Activated CD4-positive, alpha-beta T cell treated with anti-CD3 and anti-CD28 coated beads, Interleukin-2, amount 50 U/mL, for 4 hours (primary cell): ENCODE measurements at places on chromosomes 6 and 20.

DNA sequence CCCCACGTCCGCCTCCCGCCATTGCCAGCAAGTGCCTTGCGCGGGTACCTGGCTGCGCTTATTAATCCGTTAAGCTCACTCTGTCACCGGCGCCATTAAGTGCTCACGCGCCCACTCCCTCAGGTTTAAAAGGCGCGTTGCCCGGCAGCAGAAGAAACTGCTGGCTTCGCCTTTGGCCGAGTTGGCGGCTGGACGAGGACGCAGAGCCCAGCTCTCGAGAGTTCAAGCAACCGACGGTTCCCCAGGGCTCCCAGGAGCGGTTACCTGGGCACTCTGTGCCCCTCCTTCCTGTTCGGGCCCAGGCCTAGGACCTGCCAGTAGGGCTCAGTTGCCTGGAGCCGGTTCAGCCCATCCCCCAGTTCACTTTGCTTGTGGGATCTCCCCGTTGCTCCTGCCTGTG lies at the start of gene GGTLC1:
Gene GGTLC1 (minus strand): TSS at position 219 of the 400 bp plus-strand sequence. CDS start 2,168 bp downstream, outside the sequence.
- DNase-seq, result no peak

DNA sequence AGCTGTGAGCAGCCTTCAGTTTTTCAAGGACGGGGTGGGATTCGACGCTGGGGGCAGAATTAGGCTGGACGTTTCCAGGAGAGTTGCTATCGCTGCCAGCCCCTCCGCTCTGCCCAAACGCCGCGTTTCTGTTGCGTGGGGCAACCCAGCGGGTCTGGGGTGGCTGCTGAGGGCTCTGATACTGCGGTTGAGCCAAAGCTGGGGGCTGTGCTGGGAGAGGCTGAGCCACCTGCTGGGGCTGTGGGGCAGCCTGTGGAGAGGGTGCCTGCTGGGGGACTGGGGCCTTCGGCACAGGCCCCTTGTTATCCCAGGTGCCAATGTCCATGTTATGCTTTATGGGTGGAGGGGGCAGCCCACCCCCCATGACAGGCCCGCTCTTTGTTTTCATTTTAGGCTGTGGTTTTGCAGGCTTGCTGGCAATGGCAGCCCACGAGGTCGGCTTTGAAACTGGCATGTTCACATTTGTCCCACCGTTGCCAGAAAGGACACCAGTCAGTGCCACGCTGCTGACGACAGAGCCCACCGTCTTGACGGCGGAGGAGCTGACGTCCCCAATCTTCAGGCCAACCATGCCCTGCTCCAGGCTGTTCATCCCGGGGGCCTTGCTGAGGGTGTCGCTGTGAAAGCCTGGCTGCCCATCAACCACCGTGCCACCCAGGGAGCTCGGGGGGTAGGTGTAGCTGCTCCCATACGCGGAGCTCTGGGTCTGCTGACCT lies 13.0 kb downstream of the YTHDF1 start:
- no peak for DNase-seq

DNA sequence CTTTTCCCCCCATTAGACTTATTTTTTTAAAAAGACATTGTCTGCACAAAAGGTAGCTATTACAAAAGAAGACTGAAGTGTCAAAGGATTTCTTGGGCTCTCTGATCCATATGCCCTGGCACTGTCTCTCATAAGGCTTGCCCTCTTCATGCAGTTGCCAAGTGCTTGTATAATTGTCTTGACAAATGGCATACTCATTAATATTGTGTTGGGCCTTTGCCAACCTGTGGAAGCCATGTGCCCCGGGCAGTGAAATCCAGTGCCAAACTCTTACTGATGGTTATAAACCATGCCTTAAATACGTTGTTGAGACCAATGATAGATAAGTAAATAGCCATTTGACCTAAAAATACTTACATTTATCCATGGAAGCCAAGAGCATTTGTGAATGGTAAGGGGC lies 98.1 kb downstream of the FARS2 start:
- DNase-seq, result no peak

- no peak for DNase-seq
These were observed 70.3 kb downstream of the HUS1B start for GRCh38 chr6:586553-586952.

DNA sequence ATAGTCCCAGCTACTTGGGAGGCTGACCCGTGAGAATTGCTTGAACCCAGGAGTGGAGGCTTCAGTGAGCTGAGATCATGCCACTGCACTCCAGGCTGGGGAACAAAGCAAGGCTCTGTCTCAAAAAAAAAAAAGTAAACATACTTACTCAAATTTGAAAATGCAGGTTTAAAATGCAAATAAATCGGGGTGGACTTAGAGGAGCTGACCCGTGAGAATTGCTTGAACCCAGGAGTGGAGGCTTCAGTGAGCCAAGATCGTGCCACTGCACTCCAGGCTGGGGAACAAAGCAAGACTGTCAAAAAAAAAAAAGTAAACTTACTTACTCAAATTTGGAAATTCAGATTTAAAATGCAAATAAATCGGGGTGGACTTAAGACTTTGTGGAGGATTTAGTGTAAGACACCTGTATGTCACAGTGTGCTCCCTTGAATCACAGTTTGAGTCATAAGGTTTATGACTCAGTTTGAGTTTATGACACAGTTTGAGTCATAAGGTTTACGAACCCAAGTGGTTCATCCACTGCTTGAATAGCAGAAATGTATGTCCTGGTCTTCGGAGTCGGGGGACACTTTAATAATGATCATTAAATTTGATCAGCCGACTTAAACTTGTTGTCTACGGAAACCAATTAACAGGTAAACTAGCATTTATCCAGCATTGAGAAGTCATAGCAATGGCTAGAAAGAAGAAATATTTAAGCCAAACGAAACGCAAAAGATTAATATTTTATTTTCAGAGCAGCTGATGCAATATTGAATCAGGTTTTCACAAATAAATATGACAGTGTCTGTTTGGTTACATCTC lies 6.8 kb upstream of the MRPS10 start:
- no peak for DNase-seq

GRCh38 chr6:52418606-52419005 lies 1.5 kb upstream of the EFHC1 start:
- DNase-seq, result no peak

DNA sequence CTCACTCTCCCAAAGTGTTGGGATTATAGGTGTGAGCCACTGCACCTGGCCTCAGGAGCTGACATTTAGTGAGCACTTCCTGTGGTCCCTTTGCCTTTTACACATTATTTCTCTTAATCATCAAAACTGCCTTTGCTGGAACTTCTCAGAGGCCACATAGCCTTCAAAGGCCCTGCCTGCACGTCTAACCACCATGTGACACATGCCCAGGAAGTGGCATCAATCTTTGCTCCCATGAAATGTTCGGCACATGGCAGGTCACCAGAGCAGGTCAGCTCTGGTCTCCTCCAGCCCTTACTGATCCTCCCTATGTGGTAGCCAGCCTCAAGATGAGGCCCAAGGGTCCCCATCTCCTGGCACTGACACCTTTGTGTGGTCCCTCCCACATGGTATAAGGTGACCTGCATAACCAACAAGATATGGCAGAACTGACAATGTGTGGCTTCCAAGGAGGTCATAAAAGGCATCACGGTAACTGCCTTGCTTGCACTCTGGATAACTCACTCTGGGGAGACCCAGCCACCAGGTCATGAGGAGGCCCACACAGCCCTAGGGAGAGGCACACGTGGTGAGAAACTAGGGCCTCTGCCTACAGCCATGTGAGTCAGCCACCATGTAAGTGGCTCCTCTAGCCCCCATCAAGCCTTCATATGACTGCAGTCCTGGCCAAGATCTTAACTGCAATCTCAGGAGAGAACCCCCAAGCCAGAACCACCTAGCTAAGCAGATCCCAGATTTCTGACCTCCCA lies 28.8 kb upstream of the HMGA1 start:
- no peak for DNase-seq

DNA sequence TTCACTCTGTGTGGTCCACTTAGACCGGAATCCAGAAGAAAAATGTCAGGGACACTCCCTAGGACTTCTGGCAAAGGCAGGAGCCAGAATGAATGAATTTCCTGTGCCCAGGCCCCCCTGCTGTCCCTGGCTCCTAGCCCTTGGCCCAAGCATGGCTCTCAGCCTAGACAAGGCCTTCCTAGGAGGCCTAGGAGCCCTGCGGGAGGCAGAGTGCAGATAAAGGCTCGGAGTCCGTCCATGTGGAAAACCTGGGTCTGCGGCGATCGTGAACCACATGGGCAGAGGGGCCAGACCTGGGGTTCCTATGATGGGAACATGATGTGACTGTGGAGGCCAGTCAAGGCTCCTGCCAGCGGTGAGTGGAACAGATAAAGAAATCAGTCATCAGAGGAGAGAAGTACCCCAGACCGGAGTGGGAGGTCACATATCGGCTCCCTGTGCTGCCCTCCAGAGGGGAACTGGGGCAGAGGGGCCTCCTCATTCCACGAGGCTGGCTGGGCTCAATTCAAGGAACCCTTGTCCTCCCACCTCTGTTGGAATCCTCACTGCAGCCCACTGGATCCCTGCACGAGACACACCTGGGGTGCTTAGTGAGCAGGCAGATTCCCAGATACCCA lies 5.9 kb upstream of the VSTM2L start:
- DNase-seq, result no peak

- DNase-seq, result no peak
These were observed 343.0 kb downstream of the CDKAL1 start for GRCh38 chr6:20877008-20877937.

GRCh38 chr6:47112317-47112716 lies 70.2 kb upstream of the ADGRF1 start:
- DNase-seq, result no peak

GRCh38 chr6:156975414-156975813 lies 198.2 kb downstream of the ARID1B start:
- no peak for DNase-seq

DNA sequence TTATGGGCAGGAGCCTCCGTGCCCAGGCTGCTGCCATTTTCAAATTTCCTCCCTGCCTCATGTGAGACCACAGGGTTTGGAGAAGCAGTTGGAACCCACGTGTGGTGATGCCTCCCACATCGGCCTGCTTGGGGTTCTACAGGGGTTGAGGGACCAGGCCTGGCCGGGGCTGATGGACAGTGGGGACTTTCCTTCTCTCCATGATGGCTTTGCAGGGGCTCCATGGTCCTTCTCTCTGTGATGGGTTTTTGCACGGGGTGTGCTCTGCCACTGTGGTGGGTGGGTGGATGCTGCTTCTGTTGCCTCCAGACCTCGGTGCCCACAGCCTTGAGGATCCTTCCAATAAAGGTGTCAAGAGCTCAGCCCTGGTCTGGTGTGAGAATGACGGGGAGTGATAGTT lies 54.4 kb downstream of the ADNP start:
- no peak for DNase-seq
